Stimulated activated CD4-positive, alpha-beta T cell treated with anti-CD3 and anti-CD28 coated beads, Interleukin-1b, Interleukin-23, amount 100 ng/mL, for 48 hours (primary cell): ENCODE measurements at places on chromosomes 3 and 15.
A peak's percentile ranks its signal among the peaks of the same experiment; 100 is the strongest.

- no peak for DNase-seq
Measured at GRCh38 chr3:63352008-63352279, 73.8 kb downstream of the SYNPR start.

- peak; percentile 91 for DNase-seq
Measured at GRCh38 chr3:16511681-16512434, 1.6 kb downstream of the RFTN1 start.

DNA sequence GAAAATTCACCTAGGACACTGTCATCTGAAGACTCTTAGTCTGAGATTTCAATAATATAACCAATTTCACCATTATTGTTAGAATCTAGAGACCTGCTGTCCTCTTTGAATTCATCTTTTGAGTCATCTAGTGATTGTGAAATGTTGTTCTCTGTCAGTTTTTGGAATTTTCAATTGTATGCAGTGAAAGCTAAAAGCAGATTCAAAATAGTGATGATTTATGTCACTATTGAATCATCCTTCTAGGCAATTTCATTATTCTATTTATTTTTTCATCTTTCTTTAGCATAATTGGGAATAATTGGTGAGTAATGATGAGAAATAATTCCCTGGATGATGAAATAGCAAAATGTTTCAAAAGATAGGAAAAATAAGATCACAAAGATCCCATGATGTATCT, 101.7 kb upstream of the EIF1B start:
- DNase-seq = no peak

- DNase-seq = no peak
Measured at GRCh38 chr15:41809526-41810220, 18.2 kb upstream of the JMJD7 start.

- no peak for DNase-seq
Measured at GRCh38 chr15:88003541-88004327, 252.8 kb downstream of the NTRK3 start.

DNA sequence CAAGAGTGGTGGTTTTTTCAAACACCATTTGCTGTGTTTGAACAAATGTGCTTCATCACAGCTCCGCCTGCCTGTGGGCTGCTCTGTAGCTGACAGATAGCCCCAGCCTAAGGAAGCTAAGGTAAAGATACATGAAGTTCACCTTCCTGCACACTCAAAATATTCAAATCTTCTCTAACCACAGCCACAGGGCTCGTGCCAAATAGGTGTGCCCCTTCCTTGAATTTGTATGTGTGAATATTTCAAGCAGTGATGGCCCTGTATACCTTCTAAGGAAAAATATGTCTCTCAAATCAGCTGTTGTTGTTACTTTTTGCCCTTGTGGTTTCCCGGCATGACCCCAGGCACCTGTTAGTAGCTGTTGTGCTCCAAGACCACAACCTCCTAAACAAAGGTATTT, 92.8 kb downstream of the CCNL1 start:
- no peak for DNase-seq

DNA sequence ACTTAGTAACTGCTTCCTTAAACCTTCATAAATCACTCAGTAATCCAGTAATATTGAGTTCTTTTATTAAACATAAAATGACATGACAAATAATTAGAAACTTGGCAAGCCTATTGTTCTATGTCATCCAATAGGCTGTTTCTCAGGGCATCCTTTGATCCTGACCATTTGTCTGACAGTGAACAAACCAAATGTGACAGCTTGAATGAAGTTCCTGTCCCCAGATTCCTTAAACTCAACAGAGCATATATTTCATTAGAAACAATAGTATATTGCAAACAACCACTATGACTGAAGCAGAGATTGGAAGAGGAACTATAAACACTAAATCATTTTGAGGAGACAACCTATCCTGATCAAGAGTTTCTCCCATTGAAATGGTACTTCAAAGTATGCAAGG, 113.6 kb upstream of the MDFIC2 start:
- DNase-seq = no peak

GRCh38 chr3:151267066-151267465, 11.3 kb downstream of the P2RY14 start:
- DNase-seq = no peak

- no peak for DNase-seq
Measured at GRCh38 chr3:132293251-132293650, 24.0 kb upstream of the ACP3 start.

- no peak for DNase-seq
Measured at GRCh38 chr3:144344925-144345548, 373.4 kb downstream of the DIPK2A start.

DNA sequence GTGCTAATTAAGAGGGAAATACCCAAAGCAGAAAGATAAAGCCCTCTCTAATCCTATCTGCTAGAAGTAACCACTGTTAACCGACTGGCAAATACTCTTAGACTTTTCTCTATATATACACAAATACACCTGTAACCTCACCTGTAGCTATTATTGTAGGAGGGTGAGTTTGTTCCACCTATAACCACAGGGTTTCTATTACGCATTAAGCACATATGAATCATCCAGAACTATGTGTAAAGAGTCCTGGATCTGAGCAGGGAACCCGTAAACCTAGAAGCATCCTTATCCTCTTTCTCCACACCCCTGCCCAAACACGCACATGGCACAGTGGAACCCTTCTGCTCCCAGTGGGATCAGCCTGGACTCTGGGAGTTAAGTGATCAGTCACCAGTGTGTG, 172.8 kb upstream of the C2CD4B start:
- DNase-seq = no peak

DNA sequence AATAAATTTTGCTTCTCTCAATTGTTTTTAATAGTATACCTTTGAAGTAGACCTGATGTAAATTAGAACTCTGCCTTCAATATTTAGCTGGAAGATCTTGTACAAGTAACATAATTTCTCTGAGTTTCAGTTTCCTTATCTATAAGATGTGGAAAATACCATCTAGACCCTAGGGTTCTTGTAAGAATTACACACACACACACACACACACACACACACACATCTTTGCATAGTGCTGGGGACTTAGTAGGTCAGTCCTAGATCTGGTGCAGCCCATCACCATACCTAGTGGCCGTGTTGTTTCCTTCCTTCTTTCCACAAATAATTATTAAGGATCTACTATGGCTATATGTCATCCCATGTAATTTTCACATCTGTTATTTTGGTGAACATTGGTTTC, 11.0 kb downstream of the TRAT1 start:
- DNase-seq = no peak

DNA sequence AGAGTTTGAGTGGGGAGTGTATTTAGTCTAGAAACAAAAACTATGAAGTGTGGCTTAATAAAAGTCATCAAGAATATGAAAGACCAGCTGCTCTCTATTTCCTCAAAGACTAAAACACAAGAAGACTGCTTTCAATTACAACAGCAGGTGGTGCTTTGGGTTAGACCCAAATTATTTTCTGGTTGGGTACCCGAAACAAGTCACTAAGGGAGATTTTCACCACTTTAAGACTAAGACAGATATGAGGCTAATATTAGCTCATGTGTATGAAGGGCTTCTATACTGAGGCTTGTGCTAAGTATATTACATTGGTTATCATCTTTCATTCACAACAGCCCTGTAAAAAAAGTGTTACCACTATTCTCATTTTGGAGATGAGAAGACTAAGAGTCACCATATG, 43.1 kb downstream of the COL8A1 start:
- no peak for DNase-seq

DNA sequence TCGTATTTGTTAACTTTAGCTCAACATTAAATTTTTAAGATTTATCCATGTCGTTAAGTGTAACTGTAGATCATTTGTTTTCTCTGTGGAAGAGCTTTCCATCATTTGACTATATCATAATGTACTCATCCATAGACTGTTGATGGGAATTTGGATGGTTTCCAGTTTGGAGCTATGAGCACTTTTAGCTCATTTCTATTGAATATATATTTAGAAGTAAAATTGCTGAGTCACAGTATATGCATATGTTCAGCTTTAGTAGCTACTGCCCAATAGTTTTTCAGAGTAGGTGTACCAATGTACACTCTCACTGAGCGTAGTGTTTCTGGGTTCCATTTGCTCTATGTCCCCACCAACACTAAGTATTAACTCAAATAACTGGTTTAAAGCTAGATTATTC, 263.0 kb downstream of the ULK4 start:
- DNase-seq = no peak

GRCh38 chr3:110806924-110807323, 264.7 kb upstream of the NECTIN3 start:
- DNase-seq = no peak

DNA sequence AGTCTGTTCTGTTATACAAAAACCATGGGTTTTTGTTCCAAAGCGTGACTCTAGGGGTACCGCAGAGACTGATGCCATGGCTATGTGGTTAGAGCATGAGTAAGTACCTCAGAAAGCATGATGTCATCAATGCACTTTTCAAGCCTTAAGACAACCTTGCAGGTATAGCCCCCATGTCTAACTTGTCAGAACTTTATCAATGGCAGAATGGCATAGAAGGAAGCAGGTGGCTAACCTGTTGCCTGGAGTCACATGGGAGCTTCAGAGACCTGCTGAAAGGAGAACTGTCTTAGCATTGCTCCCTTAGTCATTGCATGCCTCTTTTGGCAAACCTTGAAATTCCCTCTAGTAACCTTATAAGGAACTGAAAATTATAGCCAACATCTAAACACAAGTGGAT, 52.5 kb downstream of the EOMES start:
- no peak for DNase-seq

DNA sequence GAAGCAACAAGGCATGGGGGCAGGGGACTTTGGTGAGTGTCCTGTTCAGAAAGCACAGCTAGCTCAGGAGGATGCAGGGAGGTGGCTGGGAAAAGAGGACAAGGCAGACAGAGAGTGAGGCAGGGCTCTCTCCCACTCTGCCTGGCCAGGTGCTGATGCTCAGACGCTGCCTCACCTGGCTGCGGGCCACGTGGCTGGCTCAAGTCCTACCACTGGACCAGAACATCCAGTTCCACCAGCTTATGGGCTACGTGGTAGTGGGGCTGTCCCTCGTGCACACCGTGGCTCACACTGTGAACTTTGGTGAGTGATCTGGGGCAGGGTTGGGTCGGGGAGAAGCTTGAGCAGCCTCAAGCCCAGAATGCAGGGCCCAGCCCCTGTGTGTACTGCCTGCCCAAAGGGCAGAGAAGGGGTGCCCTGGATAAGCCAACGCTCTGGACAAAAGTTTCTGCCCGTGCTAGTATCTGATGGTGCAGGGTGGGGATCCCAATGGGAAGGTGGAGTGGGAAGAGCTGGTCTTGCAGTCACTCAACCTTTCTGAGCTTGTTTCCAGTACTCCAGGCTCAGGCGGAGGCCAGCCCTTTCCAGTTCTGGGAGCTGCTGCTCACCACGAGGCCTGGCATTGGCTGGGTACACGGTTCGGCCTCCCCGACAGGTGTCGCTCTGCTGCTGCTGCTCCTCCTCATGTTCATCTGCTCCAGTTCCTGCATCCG, 20.9 kb downstream of the NOX5 start:
- DNase-seq = peak; percentile 11

DNA sequence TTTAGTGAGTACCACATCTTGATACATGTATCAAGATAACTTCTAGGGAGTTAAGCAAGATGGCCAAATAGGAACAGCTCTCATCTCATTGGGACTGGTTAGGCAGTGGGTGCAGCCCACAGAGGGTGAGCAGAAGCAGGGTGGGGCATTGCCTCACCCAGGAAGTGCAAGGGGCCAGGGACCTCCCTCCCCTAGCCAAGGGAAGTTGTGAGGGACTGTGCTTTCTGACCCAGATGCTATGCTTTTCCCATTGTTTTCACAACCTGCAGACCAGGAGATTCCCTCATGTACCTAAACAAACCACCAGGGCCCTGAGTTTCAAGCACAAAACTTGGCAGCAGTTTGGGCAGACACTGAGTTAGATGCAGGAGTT, 665.0 kb upstream of the CBLB start:
- no peak for DNase-seq

DNA sequence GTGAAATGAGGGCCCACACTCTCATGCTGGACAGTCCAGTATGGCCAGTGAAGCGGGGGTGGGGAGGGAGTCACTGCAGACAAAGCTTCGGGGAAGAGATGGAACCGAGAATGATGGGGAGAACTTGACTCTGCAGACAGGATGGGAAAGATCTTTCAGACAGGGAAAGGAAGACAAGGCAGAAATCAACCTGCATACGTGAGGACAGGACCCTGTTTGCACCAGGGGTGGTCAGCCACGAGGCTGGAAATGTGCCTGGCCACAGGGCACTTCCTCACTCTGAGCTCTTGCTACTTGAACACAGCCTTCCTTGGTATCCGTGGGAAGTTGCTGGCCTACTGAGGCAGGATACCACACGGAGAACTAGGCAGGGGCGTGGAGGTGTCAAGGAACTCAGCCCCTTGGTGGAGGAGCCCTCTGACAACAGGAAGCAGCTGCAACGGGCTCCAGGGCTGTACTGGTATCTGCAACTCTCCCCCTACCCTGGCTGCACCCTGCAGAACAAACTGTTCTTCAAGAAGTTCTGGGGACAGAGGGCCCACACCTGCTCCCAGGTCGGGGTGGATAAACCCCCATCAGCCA, 9.3 kb upstream of the SRP14 start:
- no peak for DNase-seq

DNA sequence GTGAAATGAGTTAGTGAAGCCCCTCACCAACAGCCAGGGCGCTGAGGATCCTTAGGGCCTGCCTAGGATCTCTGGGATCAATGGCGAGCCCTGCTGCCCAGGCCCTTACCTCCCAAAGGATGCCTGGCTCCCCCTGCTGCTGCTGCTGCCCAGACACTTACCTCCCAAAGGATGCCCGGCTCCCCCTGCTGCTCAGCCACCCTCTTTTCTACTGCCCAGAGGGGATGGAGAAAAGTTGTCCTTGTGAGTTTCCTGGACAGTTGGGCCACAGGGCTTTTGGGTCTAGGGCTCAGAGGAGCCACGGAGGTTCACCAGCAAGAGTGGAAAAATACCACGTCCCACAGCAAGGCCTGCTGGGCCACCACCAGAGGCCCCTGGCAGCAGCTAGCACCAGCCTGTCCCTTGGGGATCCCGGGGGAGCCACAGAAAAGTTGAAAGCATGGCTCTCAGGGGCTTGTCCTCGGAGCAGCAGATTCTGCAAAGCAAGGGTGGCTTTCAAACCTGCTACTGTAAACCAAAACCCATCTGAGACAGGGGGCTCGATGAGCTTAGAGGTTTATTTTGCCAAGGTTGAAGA, 59.4 kb downstream of the SLC6A6 start:
- DNase-seq = no peak

DNA sequence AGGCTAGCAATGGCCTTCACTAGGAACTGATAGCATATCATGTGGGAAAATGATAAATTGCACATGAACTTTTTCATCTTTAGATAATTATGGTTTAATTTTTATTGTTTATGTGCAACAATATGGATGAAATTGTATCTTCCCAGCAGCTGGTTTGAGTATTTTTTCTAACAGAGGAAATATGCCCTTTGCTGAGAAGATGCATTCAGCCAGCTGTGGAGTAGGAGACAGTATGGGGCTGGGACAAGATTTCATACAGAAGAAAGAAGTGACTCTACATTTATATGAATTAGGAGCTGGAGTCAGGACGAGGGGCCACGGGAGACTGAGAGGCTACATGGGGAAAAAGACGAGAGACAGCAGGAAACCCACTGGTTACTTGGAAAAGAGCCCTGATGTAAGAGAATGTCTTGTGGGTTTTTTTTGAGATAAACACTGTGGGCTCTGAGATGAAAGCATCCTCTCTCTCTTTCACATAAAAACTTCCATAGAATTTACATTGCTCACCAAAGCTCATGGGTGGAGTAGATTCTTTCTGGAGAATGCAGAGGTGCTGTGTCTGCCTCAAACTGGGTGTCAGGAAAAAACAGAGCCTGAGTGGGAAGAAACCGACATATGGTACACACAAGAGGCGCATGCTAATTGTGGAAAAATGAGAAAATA, 115.2 kb upstream of the PDZRN3 start:
- DNase-seq = no peak

GRCh38 chr15:90872486-90873184, 4.2 kb downstream of the FURIN start:
- DNase-seq = peak; percentile 72
